ENCODE measurements at places on chromosomes 4 and X.

- DNase-seq, result no peak
Measured at GRCh38 chr4:184803874-184804273, 21.9 kb downstream of the ACSL1 start.

DNA sequence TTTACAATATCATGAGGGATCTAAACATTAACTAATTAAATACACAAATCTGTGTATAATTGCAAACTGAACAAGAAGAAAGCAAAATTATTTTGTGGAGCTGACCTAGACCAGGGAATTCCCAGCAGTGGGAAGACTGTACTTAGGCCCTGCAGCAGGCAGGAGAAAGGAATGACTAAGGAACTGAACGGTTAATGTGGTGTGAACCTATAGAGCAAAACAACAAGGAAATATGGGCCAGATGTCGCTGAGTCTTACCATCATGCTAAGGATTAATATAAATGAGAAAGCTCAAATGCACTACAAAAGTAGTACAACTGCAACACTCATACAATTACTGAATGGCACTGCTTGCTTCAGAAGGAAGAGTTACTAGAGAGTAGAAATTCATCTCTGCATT lies 120.3 kb upstream of the ATXN3L start:
- DNase-seq, result no peak

- no peak for DNase-seq
Measured at GRCh38 chrX:20571611-20572010, 304.9 kb upstream of the RPS6KA3 start.

DNA sequence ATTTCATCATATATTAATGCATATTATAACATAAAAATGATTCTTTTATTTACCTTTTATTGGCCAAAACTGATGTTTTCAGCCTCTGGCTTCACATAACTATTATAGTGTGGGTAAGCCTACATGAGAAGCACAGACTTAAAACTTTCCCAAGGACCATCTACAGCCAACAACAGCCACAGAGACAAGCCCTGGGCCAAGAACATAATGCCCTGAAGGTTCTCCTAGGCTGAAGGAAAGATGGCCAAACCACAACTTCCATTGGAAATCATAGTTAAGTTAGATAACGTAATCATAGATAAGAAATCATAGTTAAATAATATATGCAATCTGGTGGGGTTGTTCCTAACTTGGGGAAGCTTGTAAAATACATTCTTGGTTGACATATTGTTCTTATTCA lies 280.0 kb upstream of the EMCN start:
- no peak for DNase-seq

DNA sequence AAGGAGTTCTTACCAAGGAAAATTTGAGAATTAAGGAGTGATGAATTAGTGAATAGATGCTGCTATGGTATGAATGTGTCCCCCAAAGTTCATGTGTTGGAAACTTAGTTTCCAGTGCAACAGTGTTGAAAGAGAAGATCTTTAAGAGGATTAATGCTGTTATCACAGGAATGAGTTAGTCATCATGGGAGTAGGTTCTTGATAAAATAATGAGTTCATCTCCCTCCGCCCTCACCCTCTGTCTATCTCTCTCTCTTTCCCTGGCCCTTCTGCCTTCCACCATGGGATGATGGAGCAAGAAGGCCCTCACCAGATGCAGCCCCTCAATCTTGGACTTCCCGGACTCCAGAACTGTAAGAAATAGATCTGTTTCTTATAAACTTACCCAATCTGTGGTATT lies 38.3 kb upstream of the KLHL8 start:
- DNase-seq, result no peak

DNA sequence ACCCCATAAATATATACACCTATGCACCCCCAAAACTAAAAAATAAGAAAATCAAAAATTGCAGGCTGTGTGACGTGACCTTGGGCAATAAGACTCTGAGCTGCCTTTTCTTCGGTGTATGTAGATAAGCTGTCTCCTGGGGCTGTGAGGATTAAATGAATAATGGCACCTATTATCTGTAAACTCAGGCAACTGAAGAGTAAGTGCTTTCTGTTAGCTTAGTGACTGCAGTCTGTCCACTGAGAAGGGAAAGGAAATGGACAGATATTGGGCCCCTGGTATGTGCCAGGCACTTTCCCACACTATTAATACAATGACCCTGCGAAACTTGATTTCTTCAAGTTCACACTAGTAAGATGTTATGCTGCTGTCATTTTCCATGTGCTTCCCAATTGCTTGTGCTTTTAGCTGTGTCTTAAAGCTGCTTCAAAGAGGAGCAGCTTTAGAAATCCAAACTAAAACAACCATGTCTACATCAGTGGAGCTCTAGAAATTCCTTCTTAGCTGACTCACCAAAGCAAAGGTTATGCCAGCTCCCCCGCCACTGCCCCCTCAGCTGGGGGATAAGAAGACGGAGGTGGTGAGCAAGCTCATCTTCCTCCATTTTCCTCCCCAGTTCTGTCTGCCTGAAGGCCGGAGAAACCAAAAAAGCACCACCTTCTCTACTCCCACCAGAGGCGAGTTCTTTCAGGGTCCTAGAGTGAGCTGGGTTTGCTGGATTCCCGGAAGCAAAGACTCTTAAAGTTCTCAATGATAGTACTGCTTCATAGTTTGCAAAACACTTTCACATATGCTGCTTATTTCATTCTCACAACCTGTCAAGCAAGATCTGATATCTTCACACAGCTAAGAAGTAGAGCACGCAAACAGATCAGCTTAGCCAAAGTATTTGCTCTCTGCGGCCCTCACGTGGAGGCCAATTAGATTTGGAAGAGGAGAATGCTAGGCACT lies 8.8 kb upstream of the DGAT2L6 start:
- peak; percentile 54 for DNase-seq

- no peak for DNase-seq
Measured at GRCh38 chrX:19646282-19646681, 131.0 kb upstream of the MAP3K15 start.

- no peak for DNase-seq
Measured at GRCh38 chr4:142358656-142359055, 487.4 kb downstream of the INPP4B start.

- DNase-seq, result no peak
Measured at GRCh38 chrX:49203536-49203935, 3.5 kb upstream of the SYP start.

DNA sequence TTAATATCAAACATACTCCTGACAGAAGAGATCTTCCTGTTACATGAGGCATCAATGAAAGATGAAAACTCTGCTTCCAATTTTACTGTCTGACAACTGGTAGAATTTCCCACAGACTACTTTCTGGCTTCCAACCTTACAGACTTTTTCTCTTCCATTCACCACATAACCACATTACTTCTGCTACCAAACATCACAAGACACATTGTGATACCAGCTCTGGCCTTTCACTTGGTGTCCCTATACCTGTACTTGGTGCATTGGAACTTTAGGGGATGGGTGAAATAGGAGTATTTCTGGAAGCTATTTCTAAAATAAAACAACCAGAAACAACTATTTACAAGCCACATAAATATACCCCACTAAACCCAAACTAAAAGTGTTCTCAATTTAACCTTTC lies 20.5 kb downstream of the AMTN start:
- no peak for DNase-seq

DNA sequence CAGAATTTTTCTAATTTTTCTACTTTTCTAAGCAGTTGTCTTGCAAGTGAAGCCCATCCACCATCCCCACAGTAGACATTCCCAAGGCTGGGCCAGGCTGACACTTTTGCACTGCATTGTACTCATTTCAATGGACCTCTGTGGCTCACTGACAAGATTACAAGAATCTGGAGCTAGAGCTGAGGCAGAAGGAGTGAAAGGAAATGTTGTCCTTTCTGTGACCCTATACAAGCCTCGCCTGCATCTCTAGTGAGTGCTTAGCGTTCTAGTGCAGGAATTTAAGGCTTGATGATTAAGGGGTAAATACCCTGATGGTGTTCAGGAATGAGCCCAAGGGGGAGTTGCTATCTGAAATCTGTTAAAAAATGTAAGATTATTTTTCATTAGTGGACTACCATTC lies 6.3 kb downstream of the MAGED1 start:
- DNase-seq, result peak; percentile 15

- DNase-seq, result no peak
Measured at GRCh38 chr4:125104616-125105015, 210.1 kb upstream of the FAT4 start.

GRCh38 chr4:126628933-126629332 lies 1003.8 kb upstream of the INTU start:
- DNase-seq, result no peak

DNA sequence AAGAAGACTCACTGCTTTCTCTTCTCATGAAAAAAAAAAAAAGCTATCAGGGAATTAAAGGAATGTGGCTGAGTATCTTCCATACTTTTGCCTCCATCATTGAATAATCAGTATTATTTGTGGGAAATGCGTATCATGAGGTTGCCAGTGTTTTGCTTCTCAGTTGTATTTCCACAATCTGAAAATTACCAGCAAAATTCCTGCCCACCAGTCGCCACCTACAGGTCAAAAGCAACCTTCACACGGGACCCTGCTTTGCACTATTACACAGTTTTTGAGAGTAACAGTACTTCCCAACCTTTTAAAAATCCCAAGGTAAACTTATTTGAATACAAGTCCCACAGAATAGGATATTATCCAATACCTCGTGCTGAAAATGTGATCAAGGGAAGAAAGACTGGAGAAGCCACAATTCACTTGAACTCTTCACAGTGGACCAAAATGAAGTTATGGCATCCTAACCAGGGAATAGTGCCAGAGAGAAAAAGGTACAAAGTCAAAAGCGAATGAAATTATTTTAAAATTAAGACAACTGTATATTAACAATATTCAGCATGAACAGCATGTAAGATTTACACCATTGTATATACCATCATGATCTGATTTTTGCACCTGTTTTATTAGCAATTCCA lies 30.4 kb downstream of the PGRMC1 start:
- peak; percentile 8 for DNase-seq

- peak; percentile 57 for DNase-seq
Measured at GRCh38 chr4:69858690-69859089, 1.3 kb downstream of the SULT1E1 start.

GRCh38 chrX:30618160-30618765 lies 35.0 kb upstream of the GK start:
- DNase-seq, result no peak

- peak; percentile 15 for DNase-seq
Measured at GRCh38 chrX:68571610-68572311, 72.9 kb downstream of the YIPF6 start.

- DNase-seq, result peak; percentile 62
Measured at GRCh38 chrX:68433155-68433980, at the start of gene OPHN1. TSS of gene OPHN1 (minus strand) at chrX:68433495. CDS start at chrX:68433020, 475 bp downstream.

DNA sequence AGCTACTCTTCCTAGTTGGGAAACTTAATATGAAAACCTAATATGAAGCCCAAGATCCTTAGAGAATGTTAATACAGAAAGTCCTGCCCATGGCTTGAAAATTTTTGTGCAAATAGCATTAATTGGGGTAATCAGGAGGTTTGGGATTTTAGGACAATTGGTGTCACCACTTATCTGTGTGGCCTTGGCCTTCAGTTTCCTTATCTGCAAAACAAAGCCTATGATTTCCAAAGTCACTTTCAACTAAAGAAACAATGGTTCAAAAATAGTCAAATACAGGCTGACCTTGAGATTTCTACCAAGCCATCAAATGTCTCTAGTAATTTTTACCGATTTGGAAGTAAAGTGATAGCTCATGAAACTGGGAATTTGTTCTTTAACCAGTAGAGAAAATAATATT lies 40.2 kb upstream of the FAM9C start:
- no peak for DNase-seq

DNA sequence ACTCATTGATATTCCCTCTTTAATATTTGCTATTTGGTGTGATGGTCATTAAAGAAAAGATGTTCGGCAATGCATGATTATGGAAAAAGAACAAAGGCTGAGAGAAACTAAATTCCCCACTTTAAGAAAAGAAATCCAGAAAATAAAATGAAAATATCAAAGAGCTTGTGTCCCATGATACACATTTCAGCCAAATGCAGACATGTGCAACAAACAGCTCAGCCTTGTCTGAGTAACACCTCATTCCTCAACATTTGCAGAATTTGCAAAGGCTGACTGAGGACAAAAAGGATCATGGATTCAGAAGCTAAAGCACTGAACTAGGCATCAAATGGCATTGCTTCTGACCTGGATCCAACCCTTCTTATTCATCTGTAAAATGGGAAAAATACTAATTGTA lies 281.0 kb downstream of the RAB28 start:
- no peak for DNase-seq

DNA sequence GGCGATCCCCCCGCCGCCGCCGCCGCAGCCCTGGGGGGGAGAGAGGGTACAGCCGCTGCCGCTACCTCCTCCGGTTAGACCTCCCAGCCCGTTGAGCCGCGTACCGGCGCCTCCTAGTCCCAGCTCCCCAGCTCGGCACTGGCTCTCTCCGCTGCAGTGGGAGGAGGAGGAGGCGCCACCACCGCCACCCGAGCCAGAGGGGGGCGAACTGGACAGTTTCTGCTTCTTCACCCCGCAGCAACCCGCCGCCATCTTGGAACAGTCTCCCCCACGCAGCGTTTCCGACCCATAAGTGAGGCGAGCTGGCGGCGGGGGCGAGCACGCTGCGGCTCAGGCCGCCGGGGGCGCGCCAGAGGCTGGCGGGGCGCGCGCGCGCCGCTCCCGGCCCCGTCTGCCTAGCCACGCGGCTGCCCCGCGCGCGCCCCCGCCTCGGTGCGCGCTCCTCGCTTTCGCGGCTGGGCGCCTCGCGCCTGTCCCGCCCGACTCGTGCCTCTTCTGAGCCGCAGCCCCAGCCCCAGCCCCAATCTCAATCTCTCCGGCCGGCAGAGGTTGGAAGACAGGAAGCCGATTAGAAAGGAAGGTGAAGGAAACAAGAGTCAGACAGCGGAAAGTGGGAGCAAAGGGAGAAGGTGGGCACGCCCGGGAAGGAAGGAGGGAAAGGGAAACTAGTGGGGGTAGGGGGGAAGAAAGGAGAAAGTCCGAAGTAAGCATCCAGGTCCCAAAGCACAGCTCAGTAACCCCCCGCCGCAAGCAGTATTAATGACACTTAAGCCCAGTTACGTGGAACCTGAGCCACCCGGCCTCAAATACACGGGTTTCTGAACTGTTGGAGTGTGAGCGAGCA lies at the start of gene AMMECR1:
AMMECR1 (minus strand) TSS at position 266 of the 844 bp plus-strand sequence; CDS start at position 252, 14 bp downstream.
- DNase-seq, result peak; percentile 92
